ENCODE measurements at places on chromosomes 5 and 9. TPM values are rescaled to one million over a fixed set of nuclear protein-coding genes. Genes with fewer than 3 reads are reported as not detected.

MYMK gene
- total RNA-seq = not detected

IFNA13 gene
- not detected for total RNA-seq

CCDC192 gene
- 0.40 TPM for total RNA-seq

PHF24 gene
- total RNA-seq = 0.48 TPM

ADAMTS6 gene
- 16.8 TPM for total RNA-seq

SLC34A3 gene
- total RNA-seq = not detected

MRPL36 gene
- 30.5 TPM for total RNA-seq

DNA sequence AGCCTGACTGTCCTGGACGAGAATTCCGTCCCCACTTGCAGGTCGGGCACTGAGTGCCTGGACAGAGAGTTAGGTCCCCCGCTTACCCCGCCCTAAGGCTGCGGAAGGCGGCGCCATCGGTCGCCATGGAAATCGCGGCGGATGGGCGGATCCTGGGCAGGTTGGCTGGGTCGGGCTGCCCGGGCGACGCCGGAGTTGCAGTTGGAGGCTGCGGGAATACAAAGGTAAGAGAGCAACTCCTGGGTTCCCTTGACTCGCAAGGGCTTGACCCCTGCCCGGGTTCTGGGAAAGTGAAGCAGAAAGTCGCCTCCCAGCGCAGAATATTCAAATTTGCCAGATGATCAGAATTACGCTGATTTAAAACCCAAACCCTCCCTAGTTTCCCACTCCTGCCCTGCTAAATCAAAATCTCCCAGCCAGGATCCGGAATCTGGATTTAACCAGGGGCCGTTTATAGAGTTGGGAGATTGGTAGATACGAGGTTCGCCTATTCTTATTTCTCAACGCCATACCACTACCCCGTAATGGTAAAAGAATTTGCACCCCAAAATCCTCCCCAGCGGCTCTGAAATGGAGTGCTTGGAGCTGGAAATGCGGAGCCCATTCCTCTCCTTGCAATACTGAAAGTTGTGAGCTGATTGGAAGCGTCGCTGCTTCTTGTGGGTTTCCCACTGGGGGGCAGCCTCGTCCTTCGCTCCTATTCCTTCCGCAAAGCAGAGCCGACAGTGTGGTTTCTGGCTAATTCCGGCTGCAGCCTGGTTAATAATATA, 156.4 kb upstream of the RASEF start:
- DNase-seq = peak; percentile 96

- DNase-seq = no peak
Measured at GRCh38 chr9:68651280-68651893, 53.7 kb upstream of the PIP5K1B start.

DNA sequence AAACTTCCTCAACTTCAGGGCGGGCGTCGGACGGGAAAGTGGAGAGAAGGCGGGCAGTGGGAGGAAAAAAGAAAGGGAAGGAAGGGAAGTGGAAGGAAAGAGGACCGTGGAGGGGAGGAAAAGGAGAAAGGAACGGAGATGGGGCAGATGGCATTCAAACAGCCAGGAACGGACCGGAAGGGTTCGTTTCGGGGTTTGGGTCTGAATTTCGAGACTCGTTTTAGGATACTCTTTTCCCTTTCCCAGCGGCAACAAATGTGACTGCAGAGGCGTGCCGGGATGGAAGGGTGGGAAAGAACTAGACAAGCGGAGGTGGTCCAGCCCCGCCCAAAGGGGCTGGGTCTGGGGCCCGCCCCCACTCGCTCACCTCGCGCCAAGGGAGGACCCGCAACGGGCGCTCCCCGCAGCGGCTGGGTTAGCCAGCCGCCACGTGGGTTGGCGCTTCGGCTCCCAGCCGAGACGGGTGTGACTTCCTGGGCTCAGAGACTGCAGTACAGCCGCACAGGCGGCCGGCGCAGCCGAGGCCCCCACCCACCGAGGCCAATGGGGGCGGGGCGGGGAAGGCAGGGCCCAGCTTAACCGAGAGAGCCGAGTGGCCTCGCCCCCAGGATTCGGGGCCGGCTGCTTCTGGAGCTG, 2.7 kb downstream of the VCAN start:
- DNase-seq = peak; percentile 92

DNA sequence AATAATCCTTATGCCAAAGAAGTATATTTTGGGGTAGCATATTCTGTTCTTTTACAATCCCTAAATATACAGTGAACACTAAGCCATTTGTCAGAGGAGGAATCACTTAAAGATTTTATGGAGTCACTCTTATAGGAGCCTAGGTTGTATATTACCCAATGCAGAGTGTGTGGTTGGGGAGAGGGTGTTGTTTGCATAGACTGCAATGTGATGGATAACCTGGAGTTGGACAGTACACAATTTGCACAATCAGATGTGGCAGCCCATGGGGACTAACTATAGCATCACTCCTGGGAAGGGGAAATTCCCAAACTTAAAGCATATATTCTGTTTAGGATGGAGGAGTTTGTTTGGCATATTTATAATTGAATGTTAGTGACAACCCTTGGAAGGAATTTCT, 9.6 kb upstream of the NDFIP1 start:
- DNase-seq = no peak

- DNase-seq = peak; percentile 72
Measured at GRCh38 chr9:95511952-95512708, 4.6 kb downstream of the PTCH1 start.

DNA sequence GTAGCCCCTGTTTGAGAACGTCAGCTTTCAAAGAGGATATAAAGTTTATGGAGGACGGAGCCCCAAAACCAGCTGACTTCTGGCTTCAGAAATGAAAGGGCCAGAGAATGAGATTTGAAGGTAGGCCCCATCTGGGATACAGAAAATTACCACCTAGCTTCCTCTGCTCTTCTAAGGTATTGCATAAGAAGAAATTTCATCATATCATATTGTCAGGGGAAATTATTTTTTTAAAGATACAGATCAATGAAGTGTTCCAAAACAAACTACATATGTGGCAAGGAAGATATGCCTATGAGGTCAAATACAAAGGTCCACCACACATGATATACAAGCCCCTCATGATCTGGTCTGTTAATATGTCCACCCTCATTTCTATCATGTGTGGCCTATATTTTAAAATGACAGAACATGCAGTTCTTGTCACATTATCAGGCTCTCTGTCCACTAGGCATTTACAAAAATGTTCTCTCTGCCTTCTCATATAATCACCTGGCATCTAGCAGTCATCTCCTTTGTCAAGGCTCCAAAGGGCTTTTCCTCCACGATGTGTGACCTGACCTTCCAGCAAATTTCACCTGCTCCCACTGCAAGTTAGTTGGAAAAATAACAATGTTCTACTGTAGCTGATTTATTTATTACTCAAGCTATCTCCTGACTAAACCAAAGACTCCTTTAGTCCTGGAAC, 83.1 kb downstream of the DPYSL3 start:
- DNase-seq = no peak

- peak; percentile 20 for DNase-seq
Measured at GRCh38 chr9:77022783-77023440, 3.5 kb downstream of the FOXB2 start.

GRCh38 chr9:127122176-127123063, at the start of gene ANGPTL2:
Gene ANGPTL2, minus strand, starts transcription at chr9:127122635. Its CDS starts 13,904 bp downstream, at chr9:127108731.
- DNase-seq = peak; percentile 98

DNA sequence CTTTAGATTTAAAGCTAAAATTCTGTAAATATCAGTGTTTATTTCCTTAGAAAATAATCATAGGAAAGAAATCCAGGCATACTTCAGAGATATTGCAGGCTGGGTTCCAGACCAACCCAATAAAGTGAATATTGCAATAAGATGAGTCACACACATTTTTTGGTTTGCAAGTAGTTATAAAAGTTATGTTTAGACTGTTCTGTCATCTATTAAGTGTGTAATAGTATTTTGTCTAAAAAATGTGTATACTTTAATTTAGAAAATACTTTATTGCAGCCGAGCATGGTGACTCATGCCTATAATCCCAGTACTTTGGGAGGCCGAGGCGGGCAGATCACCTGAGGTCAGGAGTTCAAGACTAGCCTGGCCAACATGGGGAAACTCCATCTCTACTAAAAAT, 6.9 kb upstream of the RIC1 start:
- no peak for DNase-seq

DNA sequence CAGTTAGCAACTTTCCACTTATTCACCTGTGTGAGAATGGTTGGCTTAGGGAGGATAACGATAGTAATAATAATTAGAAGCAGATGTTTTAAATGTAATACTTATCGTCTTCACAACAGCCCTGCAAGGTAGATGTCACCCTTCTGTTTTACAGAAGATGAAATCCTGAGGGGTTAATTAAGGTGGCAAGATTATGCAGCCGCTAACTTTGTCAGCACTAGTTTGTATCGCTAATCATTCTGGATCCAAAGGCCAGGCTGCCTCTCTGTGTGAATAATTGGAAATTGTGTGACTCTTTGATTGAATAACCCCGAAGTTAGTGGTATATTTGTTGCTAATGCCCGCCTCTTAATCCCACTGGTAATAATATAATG, 635 bp downstream of the IFT74 start:
- no peak for DNase-seq

DNA sequence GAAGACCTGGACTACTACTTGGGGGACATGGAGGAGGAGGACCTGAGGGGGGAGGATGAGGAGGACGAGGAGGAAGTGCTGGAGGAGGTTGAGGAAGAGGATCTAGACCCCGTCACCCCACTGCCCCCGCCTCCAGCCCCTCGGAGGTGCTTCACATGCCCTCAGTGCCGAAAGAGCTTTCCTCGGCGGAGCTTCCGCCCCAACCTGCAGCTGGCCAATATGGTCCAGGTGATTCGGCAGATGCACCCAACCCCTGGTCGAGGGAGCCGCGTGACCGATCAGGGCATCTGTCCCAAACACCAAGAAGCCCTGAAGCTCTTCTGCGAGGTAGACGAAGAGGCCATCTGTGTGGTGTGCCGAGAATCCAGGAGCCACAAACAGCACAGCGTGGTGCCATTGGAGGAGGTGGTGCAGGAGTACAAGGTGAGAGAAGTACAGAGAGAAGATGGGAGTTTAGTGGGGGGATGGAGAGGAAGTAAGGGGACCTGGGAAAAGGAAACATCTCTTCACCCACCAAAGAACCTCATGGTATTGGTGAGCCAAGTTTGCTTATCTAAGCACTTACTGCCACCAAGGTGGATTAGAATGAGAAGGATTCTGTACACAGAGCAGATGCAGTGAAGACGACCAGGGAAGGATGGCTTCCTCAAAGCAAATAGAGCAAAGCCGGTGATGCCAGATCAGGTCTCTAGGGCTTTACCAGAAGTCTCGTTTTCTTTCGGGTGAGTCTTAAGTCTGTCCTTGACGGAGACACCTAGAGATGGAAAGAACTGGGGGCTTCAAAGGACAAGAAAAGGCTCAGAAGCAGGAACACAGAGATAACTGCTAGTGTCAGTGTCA, 1.5 kb downstream of the TRIM41 start:
- DNase-seq = no peak

DNA sequence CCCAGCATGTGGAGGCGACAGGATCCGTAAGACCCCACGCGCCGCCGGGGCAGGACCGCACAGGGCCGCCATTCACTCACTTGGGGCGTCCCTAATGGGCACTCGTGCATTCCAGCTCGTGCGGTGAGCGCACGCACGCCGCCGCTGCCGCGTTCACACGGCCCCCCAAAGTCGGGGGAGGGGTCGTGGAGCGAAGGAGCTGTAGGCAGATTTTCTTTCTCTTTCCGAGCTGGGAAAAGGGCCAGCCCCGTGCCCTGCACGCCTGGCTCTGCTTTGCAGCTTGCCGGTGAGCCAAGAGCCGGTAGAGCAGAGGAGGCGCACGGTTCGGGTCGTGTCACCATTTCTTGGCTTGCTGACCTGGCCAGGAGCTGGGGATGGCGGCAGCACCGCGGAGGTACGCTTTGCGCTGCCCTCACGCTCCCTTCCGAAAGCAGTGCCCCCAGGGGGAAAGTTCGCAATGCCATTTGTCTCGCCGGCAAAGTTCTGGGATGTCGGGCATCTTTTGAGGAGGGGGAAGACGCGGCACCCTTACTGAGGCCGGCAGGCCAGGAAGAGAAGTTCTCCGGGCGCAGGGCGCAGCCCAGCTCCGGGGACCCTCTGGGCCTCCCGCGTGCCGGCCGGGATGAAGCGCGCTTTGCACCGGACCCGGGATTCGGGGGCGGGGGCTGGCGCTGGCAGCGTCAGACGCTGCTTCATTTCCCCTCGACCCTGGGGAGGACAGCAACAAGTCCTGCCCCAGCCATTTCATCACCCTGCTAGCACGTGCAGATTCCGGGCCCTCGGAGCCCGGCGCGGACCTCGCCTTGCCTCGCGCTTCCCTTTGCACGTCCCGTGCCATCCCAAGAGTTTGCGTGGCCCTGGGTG, 898 bp downstream of the STC2 start:
- DNase-seq = peak; percentile 40

DNA sequence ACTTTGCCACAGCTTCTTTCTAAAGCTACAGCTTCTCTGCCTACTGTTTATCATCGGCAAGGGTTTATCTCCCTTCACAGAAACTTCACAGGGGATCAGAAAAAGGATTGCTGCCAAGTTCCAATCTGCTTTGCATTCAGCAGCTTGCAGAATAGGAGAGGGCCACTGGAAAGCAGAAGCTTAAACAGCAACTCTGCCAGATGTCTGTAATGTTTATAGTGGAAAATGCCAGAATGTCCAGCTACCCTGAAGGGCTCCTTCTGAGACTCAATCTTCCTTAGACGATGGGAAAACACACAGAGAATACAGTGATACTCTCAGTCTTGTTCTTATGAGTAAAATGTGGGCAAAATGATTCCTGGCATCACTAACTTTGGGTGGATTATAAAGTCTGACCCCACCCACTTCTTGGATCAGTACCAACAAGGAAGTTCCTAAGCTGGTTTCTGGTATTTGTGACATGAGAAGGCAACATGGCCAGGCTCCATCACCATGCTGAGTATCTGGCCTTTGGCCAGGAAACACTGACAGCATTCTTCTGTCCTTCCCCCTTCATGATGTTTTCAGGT, 19.0 kb downstream of the STOM start:
- DNase-seq = peak; percentile 90

GRCh38 chr5:9739135-9739534, 109.0 kb upstream of the TAS2R1 start:
- DNase-seq = no peak

DNA sequence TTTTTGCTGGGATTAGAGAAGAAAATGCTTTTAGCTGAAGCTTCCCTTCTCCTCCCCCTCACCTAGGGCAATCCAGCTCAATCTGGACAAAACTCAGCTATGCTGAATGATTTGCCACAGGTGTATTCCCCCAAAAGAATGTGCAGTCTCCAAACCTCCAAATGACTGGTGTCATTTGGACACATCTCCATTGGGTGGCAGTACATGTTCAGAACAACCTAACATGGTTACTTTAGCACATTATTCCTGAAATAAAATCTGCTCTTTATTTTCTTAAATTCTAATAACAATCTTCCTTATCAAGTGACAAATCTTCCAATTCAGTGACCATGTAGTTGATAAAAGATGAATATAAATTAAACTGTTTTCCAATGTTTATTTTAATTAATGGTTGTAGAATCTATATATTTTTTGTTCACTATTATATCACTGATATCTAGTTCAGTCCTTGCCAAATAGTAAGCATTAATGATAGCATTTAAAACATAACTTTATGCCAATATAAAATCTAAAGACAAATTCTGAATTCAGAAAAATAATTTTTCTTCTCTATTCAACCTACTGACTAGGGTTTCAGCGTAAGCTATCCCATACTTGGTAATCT, 61.3 kb upstream of the MOCS2 start:
- no peak for DNase-seq
